Mucosa of descending colon (tissue), 3 donors: ENCODE measurements at places on chromosomes 3 and 15. TPM values are rescaled to one million over a fixed set of nuclear protein-coding genes. Genes with fewer than 3 reads are reported as not detected.

Gene DLEC1
- total RNA-seq = 1.7 TPM

Gene TTLL13
- total RNA-seq = 0.93 TPM

Gene VILL
- total RNA-seq = 197 TPM

Gene FBXW12
- not detected for total RNA-seq

Gene EPHB3
- 14.1 TPM for total RNA-seq

Gene ILDR1
- 10.9 TPM for total RNA-seq

Gene APOD
- 10.7 TPM for total RNA-seq

Gene CFAP100
- total RNA-seq = not detected

Gene KBTBD13
- not detected for total RNA-seq

Gene NANOGP8
- total RNA-seq = 1.1 TPM

GRCh38 chr3:178562143-178562946 is 26.1 kb downstream of the KCNMB2 start:
- no peak for DNase-seq

GRCh38 chr3:184354121-184354728 is 7.2 kb downstream of the CLCN2 start:
- peak; percentile 78 for DNase-seq

- no peak for DNase-seq
Measured at GRCh38 chr3:186380622-186381380, 18.8 kb upstream of the DGKG start.

DNA sequence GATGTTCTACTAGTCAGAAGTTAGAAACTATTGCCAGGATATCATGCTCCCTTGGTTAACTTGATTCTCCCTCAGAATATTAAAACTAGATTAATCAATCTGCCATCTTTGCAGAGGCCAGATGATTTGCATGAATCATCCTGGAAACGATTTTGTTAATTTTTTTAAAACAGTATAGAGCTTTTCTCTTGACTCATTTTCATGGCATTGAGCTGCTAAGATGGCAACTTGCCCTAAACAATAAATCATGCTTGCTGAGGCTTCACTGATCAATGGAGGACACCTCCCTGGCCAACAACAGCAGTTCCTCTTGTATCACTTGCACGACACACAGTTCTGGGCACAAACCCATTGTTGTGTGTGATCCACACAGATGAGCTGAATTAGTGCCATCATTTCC is 109.1 kb downstream of the COL6A6 start:
- DNase-seq = no peak

GRCh38 chr3:113133140-113133539 is 78.2 kb upstream of the BOC start:
- no peak for DNase-seq

DNA sequence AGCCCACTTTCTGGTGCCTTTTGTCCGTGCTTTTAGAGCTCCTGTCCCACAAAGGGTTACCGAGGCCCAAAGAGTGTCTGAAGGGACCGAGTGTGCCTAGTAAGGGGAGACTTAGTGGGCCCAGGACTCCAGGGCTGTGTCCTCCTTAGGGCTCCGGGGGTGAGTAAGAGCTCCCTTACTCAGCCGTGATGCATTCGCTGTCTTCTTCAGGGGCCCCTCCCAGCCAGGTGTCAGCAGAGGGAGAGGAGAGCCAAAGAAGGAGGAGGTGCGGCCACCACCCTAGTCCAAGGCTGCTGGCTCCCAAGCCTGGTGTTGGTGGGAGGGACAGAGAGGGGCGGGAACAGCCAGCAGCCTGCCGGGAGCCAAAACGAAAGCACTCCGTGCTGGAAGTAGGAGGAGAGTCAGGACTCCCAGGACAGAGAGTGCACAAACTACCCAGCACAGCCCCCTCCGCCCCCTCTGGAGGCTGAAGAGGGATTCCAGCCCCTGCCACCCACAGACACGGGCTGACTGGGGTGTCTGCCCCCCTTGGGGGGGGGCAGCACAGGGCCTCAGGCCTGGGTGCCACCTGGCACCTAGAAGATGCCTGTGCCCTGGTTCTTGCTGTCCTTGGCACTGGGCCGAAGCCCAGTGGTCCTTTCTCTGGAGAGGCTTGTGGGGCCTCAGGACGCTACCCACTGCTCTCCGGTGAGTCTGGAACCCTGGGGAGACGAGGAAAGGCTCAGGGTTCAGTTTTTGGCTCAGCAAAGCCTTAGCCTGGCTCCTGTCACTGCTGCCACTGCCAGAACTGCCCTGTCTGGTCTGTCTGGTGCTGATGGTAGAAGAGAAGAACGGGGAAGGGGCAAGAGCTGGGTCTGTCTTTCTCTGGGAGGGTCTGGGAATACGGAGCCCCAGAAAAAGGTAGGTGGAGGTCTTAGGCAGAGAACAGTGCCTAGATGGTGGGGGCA is at the start of gene IL17RC:
IL17RC (plus strand) TSS at position 365 of the 947 bp plus-strand sequence; CDS start at position 583, 218 bp downstream.
- DNase-seq = peak; percentile 93

- no peak for DNase-seq
Measured at GRCh38 chr3:29700256-29700655, 419.4 kb downstream of the RBMS3 start.

DNA sequence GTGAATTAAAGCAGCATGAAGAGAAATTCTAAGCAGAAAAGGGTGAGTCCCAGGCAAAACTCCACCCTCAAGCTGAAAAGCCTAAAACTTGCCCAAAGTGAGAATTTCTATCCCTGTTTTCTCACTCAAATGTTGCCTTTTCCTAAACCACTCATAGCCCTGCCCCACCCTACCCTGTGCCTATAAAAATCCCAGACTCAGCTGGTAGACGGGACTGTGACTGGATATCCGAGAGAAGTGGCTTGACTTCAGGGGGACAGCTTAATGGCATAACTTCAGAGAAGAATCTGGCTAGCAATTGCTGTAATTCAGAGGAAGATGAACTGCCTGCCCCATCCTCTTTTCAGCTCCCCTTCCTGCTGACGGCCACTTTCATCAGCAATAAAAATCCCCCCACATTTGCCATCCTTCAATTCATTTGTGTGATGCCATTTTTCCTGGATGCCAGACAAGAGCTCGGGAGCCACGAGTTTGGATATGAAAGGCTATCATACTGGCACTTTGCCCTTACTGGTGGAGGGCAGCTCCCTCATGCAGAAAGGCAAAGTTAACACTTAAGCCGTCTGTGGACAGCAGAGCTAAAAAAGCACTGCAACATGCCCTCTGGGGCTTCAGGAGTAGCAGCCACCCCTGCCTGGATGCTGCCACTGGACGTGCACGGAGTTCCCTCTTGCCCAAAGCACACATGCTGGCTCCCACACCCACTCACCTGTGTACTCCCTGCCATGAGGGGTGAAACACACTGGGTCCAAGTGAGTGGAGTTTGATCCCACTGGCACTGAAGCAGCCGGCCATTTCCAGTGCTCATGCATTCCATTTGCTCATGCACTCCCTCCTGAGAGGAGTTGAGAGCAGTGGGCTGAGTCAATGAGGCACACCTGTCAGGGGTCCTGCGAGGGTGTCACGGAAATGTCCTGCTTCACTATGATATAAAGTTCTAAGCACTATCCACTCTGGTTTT is 670.6 kb downstream of the PLOD2 start:
- no peak for DNase-seq

DNA sequence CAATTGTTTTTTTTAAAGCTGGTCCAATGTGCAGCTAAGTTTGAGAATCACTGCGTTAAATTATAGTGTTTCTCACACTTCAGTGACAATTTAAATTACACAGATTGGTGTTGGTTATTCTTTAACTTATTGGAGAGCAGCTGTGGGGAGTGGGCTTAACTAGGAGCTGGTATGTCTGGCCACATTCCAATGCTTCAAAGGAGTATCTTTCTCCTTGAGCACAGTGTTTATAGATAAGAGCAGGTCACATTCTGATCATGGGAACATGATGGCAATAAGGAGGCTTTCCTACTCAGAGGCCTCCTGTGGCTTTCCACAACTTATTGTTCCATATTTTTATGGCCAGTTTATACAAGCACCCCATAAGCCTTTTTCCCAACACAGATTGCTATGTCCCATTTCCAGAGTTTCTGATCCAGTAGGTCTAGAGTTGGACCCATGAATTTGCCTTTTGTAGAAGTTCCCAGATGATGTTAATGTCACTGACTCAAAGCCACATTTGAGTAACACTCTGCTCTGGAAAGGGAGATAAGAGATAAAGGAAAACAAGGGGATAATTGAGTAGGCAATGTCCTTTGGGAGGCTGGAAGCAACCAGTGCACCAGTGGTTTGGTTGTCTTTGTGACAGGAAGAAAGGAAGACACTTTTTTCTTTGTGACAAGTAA is 33.0 kb upstream of the PLSCR4 start:
- DNase-seq = no peak

DNA sequence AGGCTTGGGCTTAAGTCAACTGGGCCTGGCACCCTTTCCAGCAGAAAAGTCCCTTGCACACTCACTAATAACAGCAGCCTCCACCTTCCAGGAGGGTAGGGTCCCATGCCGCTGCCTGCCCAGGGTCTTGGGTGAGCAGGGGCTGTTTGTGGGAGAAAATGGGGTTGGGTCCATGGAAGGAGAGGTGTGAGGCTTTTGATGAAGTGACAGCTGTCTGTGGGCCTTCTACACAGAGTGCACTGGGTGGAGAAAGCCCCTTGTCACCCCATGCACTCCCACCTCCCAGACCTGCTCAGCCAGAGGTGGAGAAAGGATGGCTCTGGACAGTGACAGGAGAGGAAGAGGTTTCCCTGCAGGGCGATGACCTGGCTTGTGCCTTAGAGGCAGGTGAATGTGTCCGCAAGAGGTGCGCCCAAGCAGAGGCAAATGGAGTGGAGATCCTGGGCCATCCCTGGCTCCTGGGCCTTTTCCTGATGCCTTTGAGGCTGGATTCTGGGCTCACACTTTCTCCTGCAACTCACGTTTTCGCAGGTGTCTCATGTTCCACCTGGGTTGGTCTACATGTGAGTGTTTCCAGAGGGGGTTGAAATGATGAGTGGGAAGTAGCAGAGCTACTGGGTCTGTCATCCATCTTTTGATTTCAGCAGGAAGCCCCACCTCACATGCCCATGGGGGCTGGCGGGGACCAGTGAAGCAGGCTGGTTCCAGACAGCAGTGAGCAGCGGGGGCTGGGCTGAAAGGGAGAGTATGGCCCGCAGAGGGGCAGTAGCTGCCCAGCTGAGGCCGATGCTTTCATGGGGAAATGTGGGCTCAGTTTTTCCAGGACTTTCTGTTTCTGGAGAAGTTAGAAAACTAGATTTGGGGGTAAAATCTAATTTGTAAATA is 85.2 kb upstream of the PRR23E start:
- DNase-seq = no peak

- no peak for DNase-seq
Measured at GRCh38 chr15:39869858-39870515, 50.1 kb downstream of the GPR176 start.

DNA sequence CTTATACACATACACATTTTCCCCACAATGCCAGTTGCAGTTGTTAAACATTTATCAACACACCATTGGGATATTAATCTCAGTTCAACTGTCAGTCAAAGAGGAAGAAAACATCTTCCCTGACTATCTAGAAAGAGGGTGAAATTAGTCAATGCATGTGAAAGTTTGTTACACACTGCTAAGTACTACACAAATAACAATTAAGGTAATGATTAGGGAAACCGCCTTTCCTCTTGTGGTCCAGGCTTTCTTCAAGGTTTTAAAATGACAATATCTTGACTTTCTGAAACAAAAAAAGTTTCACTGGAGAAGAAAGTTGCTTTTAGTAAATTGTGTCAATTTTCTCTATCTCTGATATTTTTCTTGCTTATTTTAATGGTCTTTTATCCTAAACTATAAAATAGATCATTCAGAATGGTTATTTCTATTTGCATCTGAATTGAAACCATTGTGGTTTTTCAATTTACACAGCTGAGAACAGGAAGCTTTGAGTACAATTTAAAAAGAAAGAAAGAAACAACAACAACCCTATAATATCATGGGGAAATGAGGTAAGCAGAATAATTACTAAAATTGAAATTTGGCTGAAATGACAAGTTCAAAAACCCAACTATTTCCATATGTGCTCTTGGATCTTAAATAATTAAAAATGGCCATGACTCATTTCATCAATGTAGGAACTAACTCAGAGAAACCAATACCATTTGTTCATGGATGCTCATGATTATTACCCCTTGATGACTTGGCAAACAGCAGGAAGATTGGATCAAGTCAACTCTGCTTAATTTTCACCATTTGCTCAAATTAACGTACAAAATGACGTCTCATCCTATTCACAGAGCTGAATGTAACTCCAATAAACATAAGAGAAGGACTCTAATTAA is 31.7 kb downstream of the GPR149 start:
- no peak for DNase-seq

DNA sequence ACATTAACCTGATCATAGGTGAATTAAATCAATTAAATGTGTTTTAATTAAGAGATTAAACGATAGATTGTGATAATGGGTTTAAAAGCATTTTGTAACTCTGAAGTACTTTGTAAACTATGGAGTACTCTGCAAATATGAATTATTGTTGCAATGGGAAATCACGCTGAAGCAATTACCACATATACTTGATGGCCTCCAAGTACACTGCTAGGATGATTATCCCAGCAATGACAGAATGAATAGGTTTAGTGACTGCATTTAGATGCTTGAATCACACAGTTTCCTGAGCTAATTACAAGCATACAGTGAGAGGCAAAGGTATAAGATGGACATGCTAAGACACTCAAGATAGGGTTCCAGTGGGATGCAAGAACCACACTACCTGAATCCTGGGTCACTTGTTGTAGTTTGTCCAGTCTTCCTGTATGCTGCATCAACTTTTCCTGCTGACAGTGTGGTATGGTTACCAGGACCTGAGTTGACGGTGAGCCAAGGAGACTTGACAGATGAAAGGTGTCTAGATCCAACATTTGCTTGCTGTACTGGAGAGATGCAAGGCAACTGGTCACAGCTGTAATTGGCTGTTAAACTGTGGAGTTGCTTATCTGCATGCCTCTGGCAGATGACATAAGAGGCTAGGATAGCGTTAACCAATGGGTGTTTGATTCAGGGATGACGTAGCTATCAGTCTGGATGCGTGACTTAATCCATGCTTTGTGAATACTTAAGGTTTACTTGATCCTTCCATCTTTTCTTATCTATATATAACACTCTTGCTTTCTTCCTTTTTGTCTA is 38.0 kb downstream of the RNF13 start:
- no peak for DNase-seq

- no peak for DNase-seq
Measured at GRCh38 chr3:143700431-143700975, 147.8 kb downstream of the SLC9A9 start.

DNA sequence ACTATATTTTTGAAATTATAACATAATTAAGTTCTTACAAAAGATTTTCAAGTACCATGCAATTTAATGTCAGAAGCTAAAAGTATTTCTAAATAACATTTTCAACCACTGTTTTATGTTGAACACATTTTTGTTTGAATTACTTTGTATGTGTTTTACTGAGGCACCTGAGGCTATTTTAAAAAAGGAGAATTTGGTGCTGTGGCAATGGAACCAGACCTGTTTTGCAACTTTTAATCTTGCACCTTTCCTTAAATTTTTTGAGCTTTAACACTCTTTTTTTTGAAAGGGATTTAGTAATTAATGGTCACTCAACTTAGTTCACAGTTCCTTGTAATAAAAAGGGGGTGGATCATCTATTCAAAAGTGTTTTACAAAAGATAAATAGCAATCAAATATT is 561.6 kb downstream of the ZBBX start:
- no peak for DNase-seq

- no peak for DNase-seq
Measured at GRCh38 chr3:134372396-134373270, 1.6 kb downstream of the AMOTL2 start.

GRCh38 chr3:46466273-46466672 is 1.6 kb upstream of the LTF start:
- DNase-seq = no peak
